Stimulated activated CD4-positive, alpha-beta T cell treated with anti-CD3 and anti-CD28 coated beads, TNF-alpha, amount 100 ng/mL, for 48 hours (primary cell): ENCODE measurements at places on chromosomes 16 and 17.
A peak's percentile ranks its signal among the peaks of the same experiment; 100 is the strongest.

GRCh38 chr16:3798838-3799237, 81.5 kb upstream of the TRAP1 start:
- DNase-seq: no peak

- DNase-seq: no peak
Observed at GRCh38 chr16:12010388-12011251, 34.1 kb downstream of the SNX29 start.

GRCh38 chr17:51638971-51639370, 378.6 kb downstream of the UTP18 start:
- no peak for DNase-seq

- no peak for DNase-seq
Observed at GRCh38 chr17:47957591-47958490, at the start of gene PRR15L. TSS of gene PRR15L (minus strand) at chr17:47957883. CDS start at chr17:47953234, 4,649 bp downstream.

DNA sequence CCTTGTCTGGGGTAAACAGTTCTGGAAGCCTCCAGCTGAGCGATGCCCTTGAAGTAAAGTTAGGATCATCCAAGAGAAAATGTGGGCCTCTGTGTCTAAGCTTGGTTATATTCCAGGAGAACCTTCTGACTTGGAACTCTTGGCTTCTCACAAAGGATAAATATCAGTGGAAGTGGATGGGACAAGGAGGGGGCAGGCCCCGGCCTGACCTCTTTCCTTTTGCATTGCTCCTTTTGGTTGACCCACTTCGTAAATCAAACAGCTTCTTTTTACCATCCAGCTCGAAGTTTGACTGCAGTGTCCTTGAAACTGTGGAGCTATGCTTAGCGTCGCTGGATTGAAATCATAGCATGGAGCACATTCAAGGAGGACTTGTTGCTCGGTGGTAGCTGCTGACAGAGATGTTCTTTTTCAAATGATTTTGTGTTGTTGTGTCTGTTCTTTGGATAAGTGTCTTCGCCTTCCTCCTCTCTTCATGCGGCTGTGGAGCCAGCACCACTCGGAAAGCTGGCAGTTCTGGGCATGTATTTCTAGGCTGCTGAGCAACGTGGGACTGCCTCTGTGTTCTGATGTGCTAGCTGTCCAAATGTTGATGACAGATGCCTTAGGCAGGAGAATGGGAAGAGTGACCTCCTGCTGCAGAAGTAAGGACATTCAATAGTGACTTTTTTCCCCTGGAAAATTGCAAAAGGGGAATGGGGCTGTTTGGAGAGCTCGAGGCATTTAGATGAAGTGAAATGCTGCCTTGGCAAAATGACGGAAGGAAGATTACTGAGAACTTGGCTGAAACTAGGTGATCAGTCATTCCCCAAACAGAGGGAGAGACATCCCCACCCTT, 4.5 kb downstream of the MINK1 start:
- DNase-seq: no peak

GRCh38 chr16:87854053-87854906, 15.0 kb downstream of the SLC7A5 start:
- DNase-seq: no peak

DNA sequence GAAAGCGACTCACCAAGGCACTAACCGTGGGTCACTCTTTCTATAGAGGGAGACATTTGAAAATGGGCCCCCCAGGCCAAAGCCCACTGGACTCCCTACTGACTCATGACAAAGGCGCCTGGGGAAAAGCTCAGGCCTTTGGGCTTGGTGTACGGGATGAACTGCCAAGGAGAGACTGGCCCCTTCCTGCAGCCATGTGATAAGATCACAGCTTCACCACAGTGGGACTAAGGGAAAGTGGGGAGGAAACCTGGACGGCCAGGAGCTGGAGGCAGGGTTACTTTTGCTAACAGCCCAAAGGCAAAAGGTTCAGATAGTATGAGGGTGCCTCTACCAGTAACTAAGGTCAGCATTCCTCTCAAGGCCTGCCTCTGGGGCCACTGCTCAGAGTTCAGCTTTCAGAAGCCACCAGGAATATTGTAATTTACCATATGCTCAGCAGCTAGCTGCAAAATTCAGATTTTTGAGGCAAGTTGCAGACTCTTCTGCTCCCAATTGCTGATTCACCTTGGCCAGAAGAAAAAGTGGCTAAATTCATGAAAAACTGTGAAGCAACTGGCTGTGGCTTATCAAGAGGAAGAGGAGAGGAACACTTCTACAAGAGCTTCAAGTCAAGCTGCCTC, 37.1 kb upstream of the SLC25A19 start:
- no peak for DNase-seq

DNA sequence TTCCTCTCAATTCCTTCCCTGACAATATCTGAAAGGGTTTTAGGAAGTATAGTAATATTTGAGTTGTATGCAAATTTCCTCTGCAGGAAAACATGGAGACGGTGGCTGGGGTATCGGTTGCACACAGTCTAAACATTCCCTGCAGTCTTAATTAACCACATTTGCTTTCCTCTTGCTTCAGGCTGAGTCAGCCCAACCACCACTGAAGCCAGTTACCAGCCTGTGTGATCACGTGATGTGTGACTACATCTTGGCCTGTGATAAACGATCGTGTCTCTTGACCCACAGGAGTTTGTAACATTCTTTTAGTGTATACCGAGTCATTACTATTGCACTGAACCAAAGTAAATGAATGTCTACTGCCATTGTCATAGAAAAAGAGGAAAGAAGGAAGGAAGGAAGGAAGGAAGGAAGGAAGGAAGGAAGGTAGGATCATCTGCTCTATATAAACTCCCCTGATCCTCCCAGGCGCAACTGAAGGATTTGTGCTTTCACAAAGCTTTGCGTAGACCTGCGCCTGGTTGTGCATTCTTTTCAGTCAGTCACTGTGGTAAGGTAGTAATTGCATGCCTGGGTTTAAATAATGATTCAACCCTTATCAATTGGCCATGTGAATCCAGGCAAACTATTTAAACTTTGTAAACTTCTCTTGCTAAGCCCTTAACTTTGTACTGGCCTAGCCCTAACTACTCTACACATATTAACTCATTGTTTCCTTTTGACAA, 280.6 kb upstream of the SALL1 start:
- DNase-seq: no peak

GRCh38 chr16:3063625-3064386, 1.6 kb upstream of the IL32 start:
- no peak for DNase-seq

- no peak for DNase-seq
Observed at GRCh38 chr17:67525239-67526135, 148.4 kb downstream of the PITPNC1 start.

GRCh38 chr17:40547785-40548478, 17.3 kb downstream of the CCR7 start:
- no peak for DNase-seq

DNA sequence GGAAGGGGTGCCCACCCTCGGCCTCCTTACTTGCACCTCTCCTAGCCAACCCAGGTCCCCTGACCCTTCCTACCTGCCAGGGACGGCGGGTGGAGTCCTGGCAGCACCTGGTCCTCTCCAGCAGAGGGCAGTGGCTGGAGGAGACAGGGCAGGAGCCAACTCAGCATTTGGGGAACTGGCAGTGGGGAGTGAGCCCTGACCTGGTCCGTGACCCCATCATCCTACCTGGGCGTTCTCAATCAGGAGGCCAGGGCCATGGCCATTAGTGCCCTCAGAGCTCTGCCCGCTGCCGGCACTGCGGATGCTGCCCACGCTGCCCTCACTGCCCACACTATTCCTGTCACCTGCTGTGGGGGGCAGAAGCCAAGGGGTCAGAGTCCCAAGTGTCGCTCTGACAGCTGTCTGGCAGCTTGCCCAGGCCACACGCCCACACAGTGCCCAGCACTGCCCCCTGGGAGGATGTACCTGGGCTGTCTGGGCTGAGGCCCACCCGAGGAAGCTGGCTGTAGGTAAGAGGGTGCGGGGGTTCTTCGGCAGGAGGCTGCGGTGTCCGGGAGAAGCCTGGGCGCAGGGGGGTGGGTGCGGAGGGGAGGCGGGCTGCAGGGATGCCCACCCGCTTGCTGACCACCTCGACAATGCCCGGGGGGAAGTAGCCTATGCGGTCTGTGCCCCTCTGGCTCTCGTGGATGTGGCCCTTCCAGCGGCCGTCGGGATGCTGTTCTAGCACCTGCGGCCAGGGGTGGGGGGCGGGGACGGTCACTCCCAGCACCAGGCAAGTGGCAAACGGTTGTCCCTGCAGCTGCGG, 10.8 kb downstream of the CASKIN2 start:
- no peak for DNase-seq

DNA sequence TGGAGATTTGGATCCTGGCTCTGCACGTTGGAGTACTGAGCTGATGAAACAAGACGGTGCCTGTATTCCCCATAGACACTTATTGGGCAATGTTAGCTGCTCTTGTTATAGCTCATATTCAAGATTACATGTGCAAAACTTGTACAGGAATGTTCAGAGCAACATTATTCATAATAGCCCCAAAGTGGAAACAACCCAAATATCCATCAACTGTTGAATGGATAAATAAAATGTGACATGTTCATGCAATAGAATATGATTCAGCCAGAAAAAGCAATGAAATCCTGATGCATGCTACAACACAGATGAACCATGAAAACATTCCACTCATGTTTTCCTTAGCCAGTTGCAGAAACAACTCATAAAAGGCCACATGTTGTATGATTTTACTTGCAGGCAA, 5.7 kb upstream of the SDR42E1 start:
- DNase-seq: no peak

- DNase-seq: no peak
Observed at GRCh38 chr17:67575325-67575724, 142.4 kb upstream of the NOL11 start.

DNA sequence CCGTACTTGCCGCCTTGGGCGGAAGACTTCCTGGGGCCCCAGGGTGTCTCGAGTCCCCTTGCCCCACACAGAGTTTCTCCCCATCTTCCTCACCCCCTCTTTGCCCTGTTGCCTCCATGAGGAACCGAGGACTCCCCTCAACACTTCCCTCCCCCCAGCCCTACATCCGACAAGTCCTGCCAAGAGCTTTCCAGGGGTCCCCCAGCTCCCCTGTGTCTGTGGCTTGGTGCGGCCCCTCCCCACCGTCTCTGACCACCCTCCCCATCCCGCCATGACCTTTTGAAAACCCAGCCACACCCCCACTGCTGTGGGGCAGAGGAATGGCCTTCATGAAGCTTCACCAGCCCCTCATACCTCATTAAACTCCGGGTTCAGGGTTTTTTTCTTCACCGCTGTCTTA, 11.4 kb downstream of the SCGB1C2 start:
- no peak for DNase-seq

GRCh38 chr17:75693500-75694481, 26.7 kb downstream of the SAP30BP start:
- DNase-seq: no peak

- DNase-seq: no peak
Observed at GRCh38 chr16:20673882-20674683, 23.4 kb downstream of the ACSM1 start.

DNA sequence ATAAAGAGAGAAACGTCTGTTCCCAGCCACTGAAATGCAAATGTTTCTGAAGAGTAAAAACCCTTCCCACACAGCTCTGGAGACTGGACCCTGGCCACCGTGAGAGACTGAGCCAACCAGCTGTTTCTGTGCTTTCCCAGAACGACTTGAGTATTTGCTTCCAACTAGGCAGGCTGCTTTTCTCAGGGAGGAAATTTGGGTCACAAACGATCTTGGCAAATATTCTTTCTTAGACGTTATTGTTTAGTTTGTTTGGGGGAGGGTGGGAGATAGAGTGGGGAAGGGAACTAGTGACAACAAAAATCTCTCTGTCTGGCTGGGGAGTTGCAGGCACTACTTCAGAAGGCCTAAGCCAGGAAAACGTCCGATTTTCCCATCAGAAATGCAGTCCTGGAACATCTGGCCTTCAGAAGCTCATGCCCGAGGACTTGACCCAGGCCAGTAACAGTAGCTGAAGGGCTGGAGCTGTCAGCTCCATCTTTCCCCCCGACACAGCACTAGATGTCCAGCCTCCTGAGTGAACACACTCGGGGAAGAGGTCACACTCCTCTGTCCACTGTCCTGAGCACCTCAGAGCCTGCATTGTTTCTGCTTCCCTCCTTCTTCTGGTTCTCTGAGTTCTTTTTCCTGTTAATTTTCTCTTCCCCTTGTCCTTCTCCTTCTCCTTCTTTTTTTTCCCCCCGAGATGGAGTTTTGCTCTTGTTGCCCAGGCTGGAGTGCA, 4.0 kb downstream of the CCDC92B start:
- no peak for DNase-seq

DNA sequence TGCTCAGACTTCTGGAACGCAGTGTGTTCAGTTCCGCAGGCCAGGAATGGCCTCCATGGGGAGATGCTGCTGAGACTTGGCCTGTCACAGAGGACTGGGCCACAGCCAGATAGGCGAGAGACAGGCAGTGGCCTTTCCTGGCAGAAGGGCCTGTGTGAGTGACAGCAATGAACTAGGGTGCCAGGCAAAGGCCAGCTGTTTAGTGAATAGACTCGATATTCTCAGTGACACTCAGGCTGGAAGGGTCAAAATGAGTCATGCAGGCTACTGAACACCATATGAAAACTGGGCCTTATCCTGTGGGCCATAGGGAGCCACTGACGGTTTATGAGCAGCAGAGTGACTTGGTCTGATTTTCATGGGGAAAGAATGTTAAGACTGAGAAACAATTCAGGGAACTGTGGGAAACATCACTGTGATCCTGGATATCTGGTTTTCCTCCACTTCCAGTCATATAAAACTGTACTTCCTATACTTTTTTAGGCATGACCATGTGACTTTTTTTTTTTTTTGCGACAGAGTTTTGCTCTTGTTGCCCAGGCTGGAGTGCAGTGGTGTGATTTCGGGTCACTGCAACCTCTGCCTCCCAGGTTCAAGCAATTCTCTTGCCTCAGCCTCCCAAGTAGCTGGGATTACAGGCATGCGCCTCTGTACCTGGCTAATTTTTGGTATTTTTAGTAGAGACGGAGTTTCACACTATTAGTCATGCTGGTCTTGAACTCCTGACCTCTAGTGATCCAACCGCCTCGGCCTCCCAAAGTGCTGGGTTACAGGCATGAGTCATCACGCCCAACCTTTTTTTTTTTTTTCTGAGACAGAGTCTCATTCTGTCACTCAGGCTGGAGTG, 5.2 kb upstream of the NUBP1 start:
- peak; percentile 25 for DNase-seq

DNA sequence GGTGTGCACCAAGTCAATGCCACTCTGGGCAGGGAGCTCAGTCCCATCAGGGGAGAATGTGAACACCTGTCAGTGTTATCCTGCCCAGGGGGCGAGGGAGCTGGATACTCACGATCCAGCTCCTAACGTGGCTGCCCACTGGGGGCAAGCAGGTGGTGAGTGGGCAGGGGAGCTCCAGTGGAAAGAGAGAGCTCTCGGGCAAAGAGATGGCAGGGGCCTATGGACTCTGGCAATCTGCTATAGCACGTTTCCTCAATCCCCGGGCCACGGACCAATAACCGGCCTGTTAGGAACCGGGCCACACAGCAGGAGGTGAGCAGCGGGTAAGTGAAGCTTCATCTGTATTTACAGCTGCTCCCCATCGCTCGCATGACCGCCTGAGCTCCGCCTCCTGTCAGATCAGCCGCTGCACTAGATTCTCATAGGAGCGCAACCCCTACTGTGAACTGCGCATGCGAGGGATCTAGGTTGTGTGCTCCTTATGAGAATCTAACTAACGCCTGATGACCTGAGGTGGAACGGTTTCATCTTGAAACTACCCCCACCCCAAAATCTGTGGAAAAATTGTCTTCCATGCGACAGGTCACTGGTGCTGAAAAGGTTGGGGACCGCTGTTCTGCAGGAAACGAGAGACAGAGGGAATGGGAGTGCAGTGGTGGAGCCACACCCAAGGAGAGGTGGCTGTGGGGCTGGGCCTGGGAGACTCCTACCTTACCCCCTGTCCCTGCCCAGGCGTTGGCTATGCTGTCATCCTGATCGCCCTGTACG, 15.6 kb downstream of the SLC6A2 start:
- DNase-seq: no peak
